NAMALWA (cell line): ENCODE measurements at places on chromosomes 6 and 20.
A peak's percentile ranks its signal among the peaks of the same experiment; 100 is the strongest.

DNA sequence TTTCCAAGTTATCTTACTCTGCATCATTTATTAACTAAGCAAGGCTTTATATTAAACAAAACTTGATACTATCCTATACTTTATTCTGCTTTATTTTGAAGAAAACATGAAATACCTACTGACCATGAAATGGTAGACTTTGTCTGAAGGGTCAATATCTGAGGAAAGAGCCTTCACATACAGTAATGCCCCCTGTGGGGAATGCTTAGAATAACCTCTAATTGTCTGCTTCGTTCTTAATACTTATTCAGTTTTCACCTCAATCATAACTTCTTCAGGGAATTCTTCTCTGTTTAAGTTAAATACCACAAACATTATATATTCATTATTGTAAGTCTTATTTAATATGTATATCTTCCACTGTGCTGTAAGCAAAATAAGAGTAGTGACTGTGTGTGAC, 498.9 kb upstream of the MANEA start:
- DNase-seq = no peak

- no peak for DNase-seq
Measured at GRCh38 chr6:43806043-43806757, 36.2 kb downstream of the VEGFA start.

DNA sequence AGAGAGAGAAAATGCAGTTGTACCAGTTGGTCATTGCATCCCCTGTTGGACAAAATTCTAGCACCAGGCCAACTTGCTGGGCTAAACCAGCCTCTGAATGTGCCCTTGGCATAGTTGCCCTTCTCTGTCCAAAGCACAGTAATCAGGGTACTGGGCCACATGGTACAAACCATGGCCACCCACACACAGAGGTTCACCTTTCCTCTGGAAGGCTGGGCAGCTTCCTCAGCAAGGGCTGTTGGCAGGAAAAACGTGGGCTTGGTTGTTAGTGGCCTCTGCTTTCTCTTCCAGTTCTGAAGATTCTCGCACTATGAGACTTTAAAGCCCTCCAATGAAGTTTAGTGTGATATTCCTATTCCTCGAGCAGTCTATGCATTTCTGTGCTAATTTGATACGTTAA, 706 bp downstream of the DDO start:
- no peak for DNase-seq

DNA sequence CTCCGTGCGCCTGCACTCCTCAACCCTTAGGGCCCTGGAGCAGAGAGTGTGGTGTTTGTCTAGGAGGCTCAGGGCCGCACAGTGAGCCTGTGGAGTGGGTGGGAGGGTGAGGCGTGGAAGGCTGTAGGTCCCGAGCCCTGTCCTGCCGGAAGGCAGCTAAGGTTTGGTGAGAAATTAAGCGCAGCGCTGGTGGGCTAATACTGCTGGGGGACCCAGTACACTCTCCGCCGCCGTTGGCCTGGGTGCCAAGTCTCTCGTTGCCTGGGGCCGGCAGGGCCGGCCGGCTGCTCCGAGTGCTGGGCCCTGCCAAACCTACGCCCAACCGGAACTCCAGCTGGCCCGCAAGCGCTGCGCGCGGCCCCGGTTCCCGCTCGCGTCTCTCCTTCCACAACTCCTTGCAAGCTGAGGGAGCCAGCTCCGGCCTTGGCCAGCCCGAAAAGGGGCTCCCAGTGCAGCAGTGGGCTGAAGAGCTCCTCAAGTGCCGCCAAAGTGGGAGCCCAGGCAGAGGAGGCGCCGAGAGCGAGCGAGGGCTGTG, 40.4 kb upstream of the MCUR1 start:
- DNase-seq = no peak

DNA sequence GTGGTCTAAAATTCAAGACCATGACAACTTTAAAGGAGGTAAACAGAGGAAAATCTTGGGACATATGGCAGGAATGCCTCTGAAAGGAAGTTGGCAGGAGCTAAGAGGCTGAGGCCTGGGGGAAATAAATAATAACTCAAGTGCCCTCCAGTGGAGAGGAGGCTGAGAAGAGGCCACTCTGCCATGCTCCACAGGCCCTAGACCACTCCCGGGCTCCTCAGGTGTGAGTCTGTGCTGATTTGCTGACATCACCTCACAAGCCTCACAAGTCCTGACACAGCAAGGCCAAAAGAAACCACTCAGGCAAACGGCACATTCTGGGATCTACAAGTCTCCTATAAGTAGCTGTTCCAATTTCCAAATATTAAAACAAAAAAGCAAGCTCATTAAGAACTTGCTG, 91.0 kb upstream of the RIPOR2 start:
- no peak for DNase-seq

- DNase-seq = no peak
Measured at GRCh38 chr6:54134935-54135334, 23.7 kb downstream of the MLIP start.

- DNase-seq = no peak
Measured at GRCh38 chr20:6715401-6715941, 52.0 kb upstream of the BMP2 start.

GRCh38 chr20:6605055-6605935, 162.2 kb upstream of the BMP2 start:
- DNase-seq = no peak

DNA sequence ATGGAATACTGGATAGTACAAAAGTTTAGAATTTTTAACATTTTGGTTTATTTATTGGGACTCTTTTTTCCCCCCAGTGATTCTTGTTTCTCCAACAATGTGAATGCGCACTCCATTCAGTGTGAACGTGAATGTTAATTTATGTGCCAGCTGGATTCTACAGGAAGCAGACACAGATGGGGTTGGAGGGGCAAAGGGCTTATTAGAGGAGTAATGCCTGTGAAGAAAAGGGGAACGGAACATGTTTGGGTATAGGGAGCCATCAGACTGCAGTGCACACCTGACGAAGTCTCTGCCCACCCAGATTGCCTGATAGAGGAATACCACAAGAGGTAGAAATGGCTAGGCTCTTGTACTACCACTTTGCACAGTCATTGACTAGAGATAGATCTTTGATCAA, 48.2 kb downstream of the PTPRA start:
- DNase-seq = no peak

DNA sequence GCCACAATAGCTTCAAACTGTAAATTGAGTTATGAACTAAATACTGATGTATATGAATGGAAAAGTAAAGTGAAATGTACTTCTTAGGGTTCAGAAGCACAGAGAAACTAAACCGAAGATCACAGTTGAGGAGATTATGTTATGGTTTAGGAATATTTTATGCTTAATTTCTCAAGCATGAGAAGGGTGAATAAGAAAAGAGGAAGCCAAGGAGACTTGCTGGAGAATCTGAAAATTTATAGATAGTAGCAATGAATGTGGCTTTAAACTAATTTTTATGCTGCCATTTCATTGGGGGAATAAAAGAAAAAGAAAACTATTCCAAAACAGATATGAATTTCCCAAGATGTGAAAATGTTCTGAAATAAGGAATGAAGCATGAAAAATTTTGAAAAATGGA, 5.6 kb downstream of the ANKS1A start:
- DNase-seq = no peak

- DNase-seq = no peak
Measured at GRCh38 chr6:129138739-129139405, 255.9 kb downstream of the LAMA2 start.

DNA sequence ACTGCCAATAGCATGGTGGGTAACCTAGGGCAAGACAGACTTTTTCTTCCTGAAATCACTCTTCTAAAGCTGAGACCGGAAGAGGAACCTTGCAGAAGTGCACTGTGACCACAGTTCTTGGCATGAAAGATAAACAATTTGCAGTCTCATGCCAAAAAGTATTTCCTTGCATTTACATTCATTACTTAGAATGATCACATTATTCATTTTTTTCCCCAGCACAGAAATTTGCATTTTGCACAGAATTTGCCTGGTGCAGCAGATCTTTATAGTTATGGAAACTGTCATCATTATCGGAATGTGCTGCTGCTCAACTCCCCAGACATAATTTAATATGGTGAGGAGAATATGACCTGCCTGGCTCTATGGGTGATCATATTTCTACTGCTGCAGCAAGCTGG, 42.2 kb upstream of the EDN3 start:
- DNase-seq = peak; percentile 3

DNA sequence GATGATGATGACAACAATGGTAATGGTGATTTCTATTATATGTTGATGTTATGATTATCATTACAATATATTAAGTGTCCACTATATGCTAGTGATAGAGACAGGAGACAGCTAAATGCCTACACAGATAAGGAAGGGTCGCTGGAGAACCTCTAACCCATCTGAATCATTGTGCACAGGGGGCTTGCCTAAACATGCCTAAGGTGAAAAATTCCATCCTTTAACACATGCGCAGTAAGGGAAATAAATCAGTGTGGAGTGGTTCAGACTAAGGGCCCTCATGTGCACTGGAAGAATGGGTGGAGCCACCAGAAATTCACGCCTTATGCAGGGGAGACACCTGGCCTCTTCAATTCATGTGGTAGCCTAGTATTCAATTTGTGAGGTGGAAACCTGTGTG, 120.4 kb downstream of the TPBG start:
- no peak for DNase-seq

DNA sequence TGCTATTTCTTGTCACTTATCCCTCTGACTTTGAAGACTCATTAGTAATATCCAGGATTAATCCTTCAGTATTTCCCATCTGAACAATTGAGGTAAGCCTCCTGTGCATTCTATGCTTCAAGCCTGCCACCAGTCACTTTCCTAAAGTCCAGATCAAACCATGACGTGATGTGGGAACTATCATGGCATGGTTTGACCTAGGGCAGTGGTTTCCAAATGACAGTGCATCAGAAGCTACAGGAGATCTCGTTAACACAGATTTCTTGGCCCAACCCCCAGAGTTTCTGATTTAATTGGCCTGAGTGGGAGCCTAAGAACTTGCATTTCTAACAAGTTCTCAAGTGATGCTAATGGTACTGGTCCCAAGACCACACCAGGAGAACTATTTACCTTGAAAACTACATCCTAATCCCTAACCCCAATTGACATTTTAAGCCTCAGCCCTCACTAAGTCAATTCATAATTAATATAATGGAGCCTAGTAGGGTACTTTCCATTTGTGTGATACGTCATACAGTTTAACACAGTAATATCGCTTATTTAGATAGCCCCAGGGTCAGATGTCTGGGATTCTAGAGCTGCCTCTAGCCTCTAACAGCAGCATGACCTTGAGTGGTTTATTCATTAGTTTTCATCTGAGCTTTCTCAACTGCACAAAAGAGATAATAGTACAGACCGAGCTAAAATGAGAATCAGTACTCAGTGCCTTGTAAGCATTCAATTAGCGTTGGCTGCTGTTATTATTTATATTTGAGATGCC, 907.6 kb downstream of the TFAP2A start:
- no peak for DNase-seq

GRCh38 chr6:132058975-132059374, 107.8 kb upstream of the CCN2 start:
- DNase-seq = peak; percentile 22

GRCh38 chr6:36609582-36609981, 15.4 kb downstream of the SRSF3 start:
- peak; percentile 40 for DNase-seq

- DNase-seq = no peak
Measured at GRCh38 chr6:130134582-130134981, 88.2 kb downstream of the SAMD3 start.

DNA sequence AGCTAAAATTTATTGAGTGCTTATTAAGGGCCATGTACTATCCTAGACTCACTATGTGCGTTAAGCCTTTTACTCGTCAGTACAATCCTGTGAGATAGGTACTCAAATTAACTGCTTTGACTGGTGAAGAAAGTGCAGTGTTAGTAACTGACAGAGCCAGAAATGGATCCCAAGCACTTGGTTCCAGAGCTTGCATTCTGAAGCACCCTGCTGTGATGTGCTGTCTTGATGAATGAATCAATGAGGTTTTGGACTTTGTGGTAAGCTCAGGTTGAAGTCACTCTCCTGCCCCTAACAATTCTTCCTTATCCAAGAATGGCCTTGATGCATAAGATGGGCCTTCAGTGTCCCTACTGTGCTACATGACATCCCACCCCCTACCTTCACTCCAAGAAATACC, 3.7 kb downstream of the STX11 start:
- no peak for DNase-seq

DNA sequence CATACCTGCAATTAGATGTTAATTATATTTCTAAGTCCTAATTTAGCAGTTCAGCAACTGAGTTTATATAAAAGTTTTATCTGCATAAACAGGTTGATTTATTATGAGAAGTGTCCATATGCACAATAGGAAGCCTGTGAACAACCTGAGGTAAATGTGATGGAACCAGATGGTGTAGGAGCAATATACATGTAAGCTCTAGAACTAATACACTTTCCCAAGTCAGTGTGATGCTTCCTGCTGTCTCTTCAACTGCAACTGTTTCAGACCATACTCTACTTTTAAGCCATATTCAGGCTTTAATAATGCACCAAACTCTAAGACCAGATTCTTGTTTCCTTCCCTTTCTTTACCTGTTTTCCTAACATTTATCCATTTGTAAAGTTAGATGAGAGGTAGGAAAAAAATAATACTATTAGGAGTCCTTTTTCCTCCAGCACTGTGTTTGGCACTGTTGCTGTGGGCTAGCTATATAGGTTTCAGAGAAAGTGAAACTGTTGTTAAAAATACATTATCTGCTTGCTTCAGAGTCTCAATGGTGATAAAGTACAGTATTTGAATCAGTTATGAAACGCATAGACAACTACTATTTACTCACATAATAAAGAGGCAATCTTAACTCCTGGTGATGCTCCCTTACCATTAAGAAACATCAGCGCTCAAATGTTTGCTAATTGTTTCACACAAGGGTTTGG, 1009.3 kb downstream of the GRIK2 start:
- no peak for DNase-seq

GRCh38 chr6:135182071-135183001, 1.2 kb downstream of the MYB start:
- DNase-seq = peak; percentile 64

DNA sequence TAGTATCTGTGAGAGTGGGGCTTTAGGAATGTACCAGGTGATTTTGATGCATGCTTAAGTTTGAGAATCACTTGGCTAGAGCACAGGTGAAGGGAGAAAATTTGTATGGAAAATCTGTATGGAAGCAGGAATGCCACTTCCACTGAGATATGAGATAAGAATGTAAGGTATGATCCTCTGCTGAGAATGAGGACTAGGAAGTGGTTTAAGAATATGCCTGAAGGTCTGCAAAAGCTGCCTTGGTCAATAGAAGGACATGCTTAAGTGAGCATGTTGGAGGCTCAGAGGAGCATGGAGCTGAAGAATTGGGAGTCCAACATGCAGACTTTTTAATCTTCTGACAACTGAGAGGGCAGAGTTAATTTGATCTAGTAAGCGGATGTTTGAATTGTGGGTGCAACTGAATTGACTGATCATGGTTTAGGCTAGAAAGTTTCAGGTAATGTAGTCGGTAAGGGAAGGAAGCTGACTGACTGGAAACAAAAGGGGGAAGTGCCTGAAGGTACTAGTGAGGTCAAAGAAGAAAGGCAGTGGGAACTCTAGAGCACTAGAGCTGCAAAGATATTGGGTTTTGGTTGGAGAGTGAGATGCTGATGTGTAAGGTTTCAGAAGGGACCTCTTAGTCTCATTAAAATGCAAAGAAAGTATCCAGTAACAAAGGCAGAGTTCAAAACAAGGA, 28.6 kb upstream of the NOTCH4 start:
- DNase-seq = no peak
